ENCODE measurements at places on chromosomes 1 and 21.

GRCh38 chr1:41898191-41898713 lies 20.5 kb downstream of the HIVEP3 start:
- peaks cover 4% of the 10 kb centered on the region for H3K4me1 ChIP-seq
- H3K27me3 ChIP-seq, result no peaks in the 10 kb centered on the region
- H3K36me3 ChIP-seq, result no peaks in the 10 kb centered on the region

DNA sequence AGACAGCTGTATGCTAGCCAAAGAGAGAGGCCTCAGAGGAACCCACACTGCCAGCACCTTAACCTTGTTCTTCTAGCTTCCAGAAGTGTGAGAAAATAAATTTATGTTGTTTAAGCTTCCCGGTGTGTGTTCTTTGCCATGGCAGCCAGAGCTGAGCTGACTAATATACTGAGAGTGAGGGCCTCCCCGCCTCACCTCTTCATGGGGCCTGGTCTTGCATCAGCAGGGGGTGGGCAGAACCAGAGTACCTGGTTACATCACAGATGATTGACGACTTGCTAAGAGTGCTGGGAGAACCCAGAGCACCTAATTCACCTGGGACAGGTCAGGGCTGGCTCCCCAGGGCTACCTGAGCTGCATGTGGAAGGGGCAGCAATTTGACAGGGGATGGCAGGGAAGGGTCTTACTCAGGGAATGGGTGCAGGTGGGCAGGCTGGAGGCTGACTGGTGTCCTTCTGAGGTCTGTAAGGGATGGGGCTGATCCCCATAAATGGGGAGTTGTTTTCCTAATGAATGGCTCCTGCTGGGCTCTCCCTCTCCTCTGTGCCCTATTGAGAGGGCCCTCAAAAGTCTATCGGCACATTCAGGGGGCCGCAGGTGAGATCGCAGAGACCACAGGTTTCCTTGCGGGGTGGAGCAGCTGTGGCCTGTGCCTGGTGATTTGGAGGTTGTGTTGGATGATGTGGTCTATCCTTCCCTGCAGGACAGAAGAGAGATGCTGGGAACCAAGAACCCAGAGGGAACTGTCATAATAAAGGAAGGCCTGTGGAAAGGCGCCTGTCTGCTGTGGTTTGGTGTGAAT lies 60.6 kb upstream of the ETV3 start:
- H3K36me3 ChIP-seq, result no peaks in the 10 kb centered on the region
- no peak overlapping the region for H3K4me3 ChIP-seq
- peak; percentile 52 for DNase-seq
- H3K4me1 ChIP-seq, result peaks cover 7% of the 10 kb centered on the region
- H3K27ac ChIP-seq, result peak overlapping the region; percentile 30
- H3K27me3 ChIP-seq, result peaks cover 5% of the 10 kb centered on the region

GRCh38 chr1:158101455-158101854 lies 79.2 kb upstream of the CD1D start:
- no peaks in the 10 kb centered on the region for H3K27me3 ChIP-seq
- H3K27ac ChIP-seq, result no peak overlapping the region
- DNase-seq, result no peak
- H3K4me3 ChIP-seq, result no peak overlapping the region
- no peaks in the 10 kb centered on the region for H3K4me1 ChIP-seq

DNA sequence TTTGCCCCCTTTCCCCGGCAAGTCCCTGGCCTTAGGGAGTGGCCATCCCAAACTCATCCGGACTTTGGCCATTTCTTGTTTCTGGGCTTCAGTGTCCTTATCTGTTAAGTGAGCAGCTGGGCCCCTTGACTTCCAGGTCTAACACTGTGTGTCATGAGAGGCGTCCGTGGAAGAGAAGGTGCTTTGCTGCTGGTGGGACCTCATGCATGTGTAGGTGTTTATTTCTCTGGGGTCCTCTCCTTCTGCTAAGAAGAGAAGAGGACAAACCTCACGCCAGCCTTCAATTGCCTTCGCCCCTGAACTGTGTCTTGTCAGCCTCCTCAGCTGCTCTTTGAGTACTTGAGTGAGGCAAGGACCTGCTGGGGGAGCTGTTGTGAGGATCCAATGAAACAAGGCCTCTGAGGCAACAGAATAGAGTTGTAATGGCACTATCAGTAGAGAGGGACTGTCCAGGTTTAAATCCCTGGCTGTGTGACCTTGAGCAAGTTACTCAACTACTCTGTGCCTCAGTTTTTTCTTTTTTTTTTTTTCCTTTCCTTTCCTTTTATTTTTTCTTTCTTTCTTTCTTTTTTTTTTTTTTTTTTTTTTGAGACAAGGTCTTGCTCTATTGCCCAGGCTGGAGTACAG lies 72.5 kb downstream of the RUNX3 start:
- no peak for DNase-seq
- H3K36me3 ChIP-seq, result no peaks in the 10 kb centered on the region
- H3K4me1 ChIP-seq, result no peaks in the 10 kb centered on the region
- H3K27ac ChIP-seq, result no peak overlapping the region
- no peaks in the 10 kb centered on the region for H3K27me3 ChIP-seq
- H3K4me3 ChIP-seq, result no peak overlapping the region

DNA sequence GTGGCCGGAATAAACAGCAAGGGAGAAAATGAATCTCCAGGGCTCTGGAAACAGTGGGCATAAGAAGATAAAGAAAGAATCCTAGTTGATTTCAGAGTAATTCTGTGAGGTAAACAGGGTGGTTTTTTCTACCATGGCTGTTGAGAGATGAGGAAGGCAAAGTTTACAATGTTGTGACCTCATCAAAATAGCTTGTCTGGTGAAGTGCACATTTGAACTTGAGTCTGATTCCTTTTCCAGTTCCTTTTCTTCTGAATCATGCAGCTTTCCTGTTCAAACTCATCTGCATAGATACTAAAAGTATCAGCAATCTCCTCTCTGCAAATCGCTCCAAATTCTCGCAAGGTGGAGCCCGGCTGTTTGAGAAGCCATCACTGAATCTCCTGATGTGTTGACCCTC lies 161.7 kb downstream of the PLPP3 start:
- H3K4me1 ChIP-seq, result peaks cover 25% of the 10 kb centered on the region
- no peaks in the 10 kb centered on the region for H3K36me3 ChIP-seq
- no peak overlapping the region for H3K4me3 ChIP-seq
- H3K27ac ChIP-seq, result no peak overlapping the region
- no peaks in the 10 kb centered on the region for H3K27me3 ChIP-seq

DNA sequence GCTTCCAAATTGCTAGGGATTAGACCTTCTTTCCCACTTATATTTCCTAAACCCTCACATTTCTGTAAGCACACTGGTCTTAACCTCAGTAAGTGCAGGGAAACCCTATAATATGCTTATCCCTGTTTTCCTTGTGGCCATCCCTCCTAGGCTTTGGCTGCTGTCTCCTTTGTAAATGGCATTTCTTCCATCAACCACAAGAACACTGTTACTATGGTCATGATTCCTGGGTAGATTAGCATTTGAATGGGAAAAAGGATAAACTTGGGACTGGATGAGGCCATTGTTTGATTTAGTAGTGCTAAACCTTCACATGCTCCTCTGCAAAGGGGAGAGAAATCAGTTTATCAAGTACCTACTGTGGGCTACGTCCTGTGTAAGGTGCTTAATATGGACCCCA lies 16.2 kb upstream of the AGO3 start:
- DNase-seq, result no peak
- no peak overlapping the region for H3K4me3 ChIP-seq
- H3K36me3 ChIP-seq, result peaks cover 36% of the 10 kb centered on the region

DNA sequence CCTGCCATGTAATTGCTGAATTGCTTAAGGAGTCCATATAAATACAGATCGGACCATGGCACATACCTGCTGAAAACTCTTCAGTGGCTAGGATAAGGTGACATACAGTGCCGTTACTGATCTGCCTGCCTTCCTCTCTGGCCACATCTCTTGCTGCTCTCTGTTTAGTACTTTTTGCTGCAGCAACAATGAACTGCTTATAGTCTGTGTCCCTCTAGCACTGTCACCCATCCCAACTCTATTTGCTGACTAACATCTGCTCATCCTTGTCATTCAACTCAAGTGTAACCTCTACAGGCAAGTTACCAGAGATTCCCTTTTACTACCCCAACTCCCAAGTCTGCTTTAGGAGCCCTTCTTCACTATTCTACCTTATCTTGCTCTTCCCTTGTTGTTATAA lies 65.6 kb downstream of the GTF2B start:
- H3K36me3 ChIP-seq, result peaks cover 13% of the 10 kb centered on the region
- no peak overlapping the region for H3K27ac ChIP-seq
- H3K27me3 ChIP-seq, result no peaks in the 10 kb centered on the region
- no peak for DNase-seq
- no peaks in the 10 kb centered on the region for H3K4me1 ChIP-seq
- H3K4me3 ChIP-seq, result no peak overlapping the region

GRCh38 chr21:40616377-40616704 lies 230.6 kb downstream of the DSCAM start:
- no peak overlapping the region for H3K27ac ChIP-seq
- H3K4me1 ChIP-seq, result no peaks in the 10 kb centered on the region
- no peaks in the 10 kb centered on the region for H3K36me3 ChIP-seq

GRCh38 chr1:172551279-172551678 lies 18.3 kb downstream of the SUCO start:
- no peak for DNase-seq
- H3K27me3 ChIP-seq, result no peaks in the 10 kb centered on the region
- H3K27ac ChIP-seq, result no peak overlapping the region
- no peak overlapping the region for H3K4me3 ChIP-seq

- H3K27ac ChIP-seq, result no peak overlapping the region
- H3K4me1 ChIP-seq, result no peaks in the 10 kb centered on the region
- no peak for DNase-seq
- no peaks in the 10 kb centered on the region for H3K36me3 ChIP-seq
- no peak overlapping the region for H3K4me3 ChIP-seq
- H3K27me3 ChIP-seq, result no peaks in the 10 kb centered on the region
Measured at GRCh38 chr1:199292896-199293295, 654.1 kb downstream of the PTPRC start.

- no peaks in the 10 kb centered on the region for H3K36me3 ChIP-seq
- no peak overlapping the region for H3K27ac ChIP-seq
- no peaks in the 10 kb centered on the region for H3K27me3 ChIP-seq
- no peak overlapping the region for H3K4me3 ChIP-seq
- no peak for DNase-seq
Measured at GRCh38 chr1:151012684-151013471, 4.6 kb downstream of the PRUNE1 start.

GRCh38 chr21:45348591-45349327 lies 56.2 kb upstream of the COL18A1 start:
- H3K36me3 ChIP-seq, result no peaks in the 10 kb centered on the region
- H3K27me3 ChIP-seq, result peaks cover 5% of the 10 kb centered on the region
- no peak overlapping the region for H3K27ac ChIP-seq
- no peak for DNase-seq

DNA sequence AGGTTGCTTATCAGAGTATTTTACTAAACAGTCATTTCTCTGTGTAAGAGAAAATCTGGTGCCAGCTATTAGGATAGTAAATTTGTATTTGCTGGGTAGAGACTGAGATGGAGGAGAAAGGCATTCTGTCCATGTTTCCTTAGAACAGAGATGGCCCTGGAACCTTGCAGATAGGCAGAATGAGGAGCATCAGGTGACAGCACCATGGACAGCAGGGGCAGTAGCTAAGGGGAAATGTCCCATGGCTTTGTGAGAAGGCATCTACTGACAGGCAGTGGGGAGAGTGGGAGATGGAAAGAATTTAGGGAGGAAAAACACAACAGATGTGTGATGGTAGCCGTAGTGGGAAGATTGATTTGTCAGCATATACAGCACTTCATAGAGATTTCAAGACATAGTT lies 105.0 kb downstream of the PRRX1 start:
- no peaks in the 10 kb centered on the region for H3K4me1 ChIP-seq
- no peak overlapping the region for H3K4me3 ChIP-seq
- no peak for DNase-seq
- H3K27ac ChIP-seq, result no peak overlapping the region
- no peaks in the 10 kb centered on the region for H3K27me3 ChIP-seq
- H3K36me3 ChIP-seq, result no peaks in the 10 kb centered on the region

- H3K27ac ChIP-seq, result no peak overlapping the region
- no peak overlapping the region for H3K4me3 ChIP-seq
- H3K27me3 ChIP-seq, result no peaks in the 10 kb centered on the region
Measured at GRCh38 chr1:46575778-46576177, 24.3 kb upstream of the KNCN start.

DNA sequence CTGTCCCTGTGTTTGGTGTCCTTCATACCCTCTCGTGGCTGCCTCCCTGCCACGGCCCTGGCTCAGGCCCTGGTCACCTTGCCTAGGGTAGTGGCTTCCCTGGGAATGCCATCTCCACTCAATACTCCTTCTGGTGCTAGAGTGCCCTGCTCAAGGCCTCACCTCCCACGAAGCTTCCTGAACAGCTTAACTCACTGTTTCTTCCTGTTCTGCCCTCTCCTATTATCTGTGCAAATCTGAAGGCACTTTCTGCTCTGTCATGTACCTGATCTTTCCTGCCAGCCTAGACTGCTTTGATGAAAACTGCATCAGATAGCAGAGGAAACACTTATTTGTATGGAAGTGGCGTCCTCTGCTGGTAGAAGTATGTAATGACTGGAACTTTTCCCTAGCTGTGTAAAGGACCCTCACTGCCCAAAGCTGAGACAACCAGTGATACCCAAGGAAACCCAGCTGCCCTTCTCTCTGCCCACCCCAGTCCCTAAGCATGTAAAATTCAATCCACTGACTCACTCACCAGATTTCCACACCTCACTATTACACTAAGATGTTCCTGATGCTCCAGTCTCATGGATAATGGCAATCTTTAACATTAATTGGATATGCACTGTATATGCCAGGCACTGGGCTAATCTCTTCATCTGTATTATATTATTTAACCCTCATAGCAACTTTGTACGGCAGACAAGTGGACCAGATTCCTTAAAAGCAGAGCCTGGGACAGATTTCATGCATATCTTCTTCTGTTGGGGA lies 36.2 kb upstream of the BTG2 start:
- DNase-seq, result no peak
- H3K4me1 ChIP-seq, result peaks cover 8% of the 10 kb centered on the region
- no peaks in the 10 kb centered on the region for H3K27me3 ChIP-seq
- no peak overlapping the region for H3K27ac ChIP-seq
- H3K36me3 ChIP-seq, result no peaks in the 10 kb centered on the region
- H3K4me3 ChIP-seq, result no peak overlapping the region

GRCh38 chr1:197774466-197775281 lies 606 bp downstream of the DENND1B start:
- peak; percentile 82 for DNase-seq
- peak overlapping the region; percentile 86 for H3K4me3 ChIP-seq
- no peaks in the 10 kb centered on the region for H3K27me3 ChIP-seq
- H3K27ac ChIP-seq, result peak overlapping the region; percentile 96

DNA sequence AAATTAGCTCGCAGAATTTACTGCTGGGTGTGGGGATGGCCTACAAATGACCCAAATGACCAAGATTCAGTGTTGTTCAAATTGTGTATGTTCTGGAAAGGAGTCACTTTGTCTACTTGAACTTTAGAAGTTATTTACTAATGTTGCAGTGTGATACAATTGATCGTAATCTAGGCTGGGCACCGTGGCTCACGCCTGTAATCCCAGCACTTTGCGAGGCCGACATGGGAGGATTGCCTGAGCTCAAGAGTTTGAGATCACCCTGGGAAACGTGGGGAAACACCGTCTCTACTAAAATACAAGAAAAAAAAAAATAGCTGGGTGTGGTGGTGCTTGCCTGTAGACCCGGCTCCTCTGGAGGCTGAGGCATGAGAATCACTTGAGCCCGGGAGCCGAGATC lies 57.6 kb upstream of the TMPRSS2 start:
- H3K27ac ChIP-seq, result no peak overlapping the region
- DNase-seq, result no peak
- H3K27me3 ChIP-seq, result no peaks in the 10 kb centered on the region

- H3K27ac ChIP-seq, result no peak overlapping the region
- H3K4me3 ChIP-seq, result no peak overlapping the region
- H3K4me1 ChIP-seq, result no peaks in the 10 kb centered on the region
Measured at GRCh38 chr1:171250263-171250662, 2.0 kb downstream of the FMO1 start.

- H3K36me3 ChIP-seq, result no peaks in the 10 kb centered on the region
- no peaks in the 10 kb centered on the region for H3K27me3 ChIP-seq
- H3K27ac ChIP-seq, result no peak overlapping the region
- no peak for DNase-seq
- no peaks in the 10 kb centered on the region for H3K4me1 ChIP-seq
Measured at GRCh38 chr1:199735660-199736059, 291.9 kb upstream of the NR5A2 start.
